Aorta (tissue), 5 donors: ENCODE measurements at places on chromosomes 1 and 21.

DNA sequence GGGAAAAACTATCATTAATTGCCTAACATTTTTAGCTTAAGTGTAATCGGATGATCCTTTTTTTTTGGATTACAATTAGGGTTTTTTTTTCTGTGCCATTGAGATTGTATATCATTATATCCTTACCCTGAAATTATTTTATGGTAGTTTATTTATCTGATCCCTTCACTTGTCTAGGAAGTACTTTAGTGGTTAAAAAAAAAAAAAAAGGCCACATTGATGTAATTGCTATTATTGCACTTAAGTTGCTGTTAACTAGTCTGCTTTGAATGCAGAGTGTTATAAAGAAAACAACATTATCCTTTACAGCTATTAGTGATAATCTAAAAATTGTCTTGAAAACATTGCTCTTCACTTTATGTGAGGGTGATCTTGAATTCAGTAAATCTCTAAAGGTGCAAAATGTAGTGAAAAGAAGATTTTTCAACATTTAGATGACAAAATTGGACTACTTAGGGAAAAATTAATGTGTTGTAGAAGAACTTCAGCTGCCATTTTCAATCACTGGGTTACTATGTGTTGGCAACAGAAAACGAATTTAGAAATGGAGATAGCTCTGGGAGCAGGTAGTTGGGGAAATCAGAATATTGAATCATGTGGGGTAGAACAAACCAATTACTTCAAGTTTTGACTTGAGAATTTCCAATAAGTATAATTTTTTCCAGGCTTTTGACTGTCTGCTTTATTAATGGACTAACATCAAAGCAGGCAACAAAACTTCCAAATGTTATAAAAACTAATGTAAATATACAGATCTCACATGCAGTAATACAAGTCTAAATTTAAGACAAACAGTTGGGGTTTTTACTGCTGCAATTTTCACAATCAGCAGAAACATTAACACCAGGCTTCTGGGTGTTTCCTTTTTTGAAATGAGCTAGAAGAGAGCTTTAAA, 5.0 kb downstream of the ADGRL2 start:
- no peak for DNase-seq

GRCh38 chr1:59162665-59163064, 134.2 kb upstream of the FGGY start:
- no peak for DNase-seq

DNA sequence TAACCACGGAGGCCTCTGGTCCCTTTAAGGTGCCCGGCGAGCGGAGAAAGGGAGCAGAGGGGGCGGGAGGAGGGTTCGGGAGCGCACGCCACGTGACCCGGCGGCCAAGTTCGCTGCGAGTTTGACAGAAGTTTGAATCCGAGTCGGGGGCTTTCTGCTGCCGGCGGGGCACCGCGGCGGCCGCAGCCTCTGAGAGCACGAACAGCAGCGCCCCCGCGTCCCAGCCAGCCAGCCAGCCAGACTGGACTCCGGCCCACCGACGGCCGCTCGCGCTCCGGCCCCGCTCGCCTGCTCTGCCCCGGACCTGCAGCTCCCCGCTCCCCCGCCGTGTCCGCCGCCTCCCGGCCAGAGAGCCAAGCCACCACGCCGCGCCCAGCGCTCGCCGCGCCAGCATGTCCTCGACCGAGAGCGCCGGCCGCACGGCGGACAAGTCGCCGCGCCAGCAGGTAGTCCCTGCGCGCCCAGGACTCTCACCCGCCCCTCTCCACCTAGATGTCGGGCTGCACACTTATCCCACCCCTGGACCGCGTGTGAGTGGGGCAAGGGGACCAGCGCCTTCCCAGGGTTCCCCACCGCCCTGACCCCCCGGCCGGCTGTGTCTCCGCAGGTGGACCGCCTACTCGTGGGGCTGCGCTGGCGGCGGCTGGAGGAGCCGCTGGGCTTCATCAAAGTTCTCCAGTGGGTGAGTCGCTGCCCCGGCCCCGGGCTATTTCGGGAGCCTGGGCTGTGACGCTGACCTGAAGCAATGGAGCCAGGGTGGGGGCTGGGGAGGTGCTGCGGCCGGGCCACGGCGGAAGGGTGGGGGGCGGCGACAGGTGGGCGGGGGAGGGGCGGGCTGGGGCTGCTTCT, at the start of gene SYPL2:
Gene SYPL2 (plus strand): TSS at position 95 of the 849 bp plus-strand sequence. CDS start 298 bp downstream, at position 393.
- DNase-seq: peak; percentile 90

- DNase-seq: no peak
Observed at GRCh38 chr1:170354246-170354645, 177.7 kb upstream of the GORAB start.

DNA sequence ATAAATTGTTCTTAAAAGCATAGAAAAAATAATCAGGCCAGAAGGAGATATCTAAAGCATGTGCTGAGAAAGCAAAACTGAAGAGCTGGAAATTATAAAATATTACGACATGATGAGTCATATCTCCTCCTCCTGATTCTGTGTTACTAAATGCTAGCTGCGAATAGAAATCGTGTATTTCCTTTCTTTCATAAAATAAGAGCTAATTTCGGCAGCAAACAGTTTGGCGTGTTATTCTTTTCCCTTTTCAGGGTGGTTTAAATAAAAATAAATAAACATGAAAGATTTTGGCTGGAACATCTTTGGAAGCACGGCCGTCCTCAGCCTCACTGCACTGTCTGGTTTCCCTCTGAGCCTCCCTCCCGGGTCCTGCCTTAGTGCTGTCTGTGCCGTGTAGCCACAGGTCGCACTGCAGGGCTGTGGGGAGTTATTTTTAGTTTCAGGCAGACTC, 56.0 kb downstream of the ADARB1 start:
- DNase-seq: no peak

DNA sequence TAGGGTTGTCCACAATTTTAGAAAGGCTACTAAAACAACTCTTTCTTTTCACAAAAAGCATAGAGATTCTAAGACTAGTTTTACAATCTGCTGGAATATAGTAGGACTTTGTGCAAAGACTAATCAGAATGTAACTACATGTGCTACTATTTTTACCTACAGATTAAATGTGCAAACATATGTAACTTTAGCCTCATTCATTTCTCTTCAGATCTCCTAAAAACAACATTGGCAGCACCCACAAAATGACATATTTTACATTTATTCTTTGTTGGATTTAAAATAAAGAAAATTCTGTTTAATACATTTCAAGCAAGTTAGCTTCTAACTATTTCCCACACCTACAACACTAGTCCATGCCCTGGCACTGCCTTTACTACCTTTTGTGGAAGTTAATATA, 292.2 kb downstream of the AKT3 start:
- DNase-seq: no peak

- DNase-seq: no peak
Observed at GRCh38 chr1:174680101-174680500, 232.3 kb downstream of the GPR52 start.
